ENCODE measurements at places on chromosomes 3 and 15.
A peak's percentile ranks its signal among the peaks of the same experiment; 100 is the strongest.

DNA sequence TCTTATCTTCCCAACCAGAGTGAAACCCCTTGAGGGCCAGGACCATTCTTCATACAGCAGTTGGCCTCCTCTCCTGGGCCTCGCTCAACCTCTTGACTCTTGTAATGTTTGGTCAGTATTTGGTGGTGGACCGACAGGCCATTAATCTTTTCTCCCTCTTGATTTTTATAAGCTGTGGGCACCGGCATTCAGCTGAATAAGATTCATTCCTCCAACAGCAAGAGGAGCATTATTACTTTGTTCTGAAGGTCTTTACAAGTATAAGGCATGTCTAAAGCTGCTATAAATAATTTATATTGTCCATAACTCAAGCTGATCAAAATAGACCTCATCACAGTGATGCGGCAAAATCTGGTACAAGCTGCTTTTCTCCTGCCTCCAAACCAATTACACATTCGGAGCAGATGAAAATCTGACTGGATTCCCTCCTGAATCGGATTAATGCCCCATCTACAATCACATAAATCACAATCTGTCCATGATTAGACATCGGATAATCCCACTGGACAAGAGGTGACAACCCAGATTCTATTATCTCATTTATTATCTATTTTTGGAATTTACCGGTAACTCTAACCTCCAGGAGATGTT lies 8.4 kb upstream of the ISL2 start:
- no peak for DNase-seq

- DNase-seq: no peak
Observed at GRCh38 chr3:114994554-114995341, 152.3 kb downstream of the ZBTB20 start.

GRCh38 chr15:79541196-79541595 lies 109.1 kb downstream of the MINAR1 start:
- DNase-seq: no peak

GRCh38 chr3:50189274-50189673 lies 2.1 kb upstream of the GNAT1 start:
- DNase-seq: peak; percentile 53

GRCh38 chr3:51622868-51623267 lies 48.2 kb upstream of the TEX264 start:
- DNase-seq: no peak
